ENCODE measurements at places on chromosomes 4 and X.

DNA sequence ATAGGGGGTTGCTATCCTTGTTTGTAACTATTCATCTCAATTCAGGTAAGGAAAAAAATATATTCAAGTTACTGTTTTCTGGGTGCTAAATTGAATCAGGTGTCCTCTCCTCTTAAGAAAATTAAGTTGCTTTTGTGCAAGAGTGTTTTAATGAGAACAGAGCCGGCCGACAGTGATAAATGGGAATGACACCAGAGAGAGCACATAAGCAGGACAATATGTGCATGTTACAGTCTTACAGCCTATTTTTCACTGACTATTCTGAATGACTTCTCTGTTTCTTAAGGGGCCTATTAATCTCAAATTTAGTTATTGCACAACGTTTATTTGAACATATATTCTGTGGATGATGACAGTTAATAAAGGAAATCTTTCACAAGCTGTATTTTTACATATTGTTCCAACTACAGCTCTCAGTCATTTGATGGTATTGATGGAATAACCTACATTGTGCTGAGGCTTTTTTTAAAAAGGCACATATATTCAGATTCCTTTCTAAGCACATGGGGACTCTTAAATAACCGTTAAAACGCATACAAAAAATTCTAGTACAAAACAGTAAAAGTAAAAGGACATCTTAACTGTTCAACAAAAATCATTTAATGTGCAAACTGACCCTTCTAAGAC lies 68.4 kb downstream of the SLC10A7 start:
- no peak for DNase-seq

DNA sequence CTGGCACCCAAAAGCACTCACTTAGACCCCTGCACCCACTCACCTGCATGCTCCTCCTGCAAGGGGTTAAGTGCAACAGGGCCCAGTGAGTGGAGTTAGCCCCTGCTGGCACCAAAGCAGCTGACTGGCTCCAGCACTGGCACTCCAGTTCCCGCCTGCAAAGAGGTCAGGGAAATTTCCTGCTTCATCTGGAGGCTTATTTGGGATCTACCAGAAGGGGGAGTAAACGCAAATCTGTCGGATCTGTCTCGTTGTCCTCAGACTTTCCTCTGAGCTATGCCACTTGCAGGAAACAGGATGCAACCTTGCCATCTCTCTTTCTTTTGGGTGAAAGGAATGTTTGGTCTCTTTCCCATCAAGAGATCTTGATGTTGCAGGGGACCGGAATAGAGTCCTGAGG lies 435.6 kb downstream of the PCDH10 start:
- no peak for DNase-seq

DNA sequence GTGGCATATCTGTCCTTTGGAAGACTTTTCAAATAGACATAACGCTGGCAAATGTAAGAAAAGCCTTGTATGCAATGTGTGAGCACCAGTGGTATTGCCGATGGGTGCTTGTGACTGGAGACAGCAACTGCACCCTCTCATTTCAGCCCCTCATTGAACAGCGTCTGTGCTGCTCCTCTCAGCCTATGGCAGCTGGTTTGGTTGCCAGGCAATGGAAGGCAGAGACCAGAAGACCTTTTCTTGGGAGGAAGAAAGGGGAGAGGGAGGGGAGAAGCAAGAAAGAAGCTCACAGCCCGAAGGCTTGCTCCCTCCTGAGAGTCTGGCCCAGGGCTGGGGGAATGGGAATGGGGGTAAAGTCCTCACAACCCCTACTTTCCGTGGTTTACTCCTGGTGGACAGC lies 20.2 kb downstream of the ZCCHC13 start:
- no peak for DNase-seq

DNA sequence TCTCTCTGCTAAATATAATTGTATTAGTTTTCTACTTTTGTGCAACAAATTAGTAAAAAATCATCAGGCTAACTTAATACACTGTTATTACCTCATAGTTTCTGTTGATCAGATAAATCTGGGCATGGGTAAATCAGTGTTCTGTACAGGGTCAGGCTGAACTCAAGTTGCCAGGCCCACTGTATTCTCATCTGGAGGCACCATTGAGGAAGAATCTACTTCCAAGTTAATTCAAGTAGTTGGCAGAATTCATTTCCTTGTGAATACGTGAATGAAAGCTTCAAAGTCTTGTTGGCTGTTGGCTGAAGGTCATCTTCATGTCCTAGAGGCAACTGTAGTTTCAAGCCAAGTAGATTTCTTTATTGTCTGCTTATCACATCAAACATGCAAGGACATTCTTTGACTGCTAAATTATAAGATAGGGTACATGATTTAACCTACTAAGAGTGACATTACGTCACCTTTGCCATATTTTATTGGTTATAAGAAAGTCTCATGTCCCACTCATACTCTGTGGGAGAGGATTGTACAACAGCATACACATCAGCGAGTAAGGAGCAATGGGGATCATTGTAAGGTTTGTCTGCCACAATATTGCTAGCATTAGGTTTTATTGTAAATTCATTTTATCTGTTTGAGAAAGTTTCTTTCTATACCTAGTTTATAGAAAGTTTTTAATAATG lies 1219.0 kb downstream of the ARAP2 start:
- DNase-seq: no peak

- no peak for DNase-seq
Measured at GRCh38 chrX:151724563-151725337, 8.9 kb downstream of the FATE1 start.

DNA sequence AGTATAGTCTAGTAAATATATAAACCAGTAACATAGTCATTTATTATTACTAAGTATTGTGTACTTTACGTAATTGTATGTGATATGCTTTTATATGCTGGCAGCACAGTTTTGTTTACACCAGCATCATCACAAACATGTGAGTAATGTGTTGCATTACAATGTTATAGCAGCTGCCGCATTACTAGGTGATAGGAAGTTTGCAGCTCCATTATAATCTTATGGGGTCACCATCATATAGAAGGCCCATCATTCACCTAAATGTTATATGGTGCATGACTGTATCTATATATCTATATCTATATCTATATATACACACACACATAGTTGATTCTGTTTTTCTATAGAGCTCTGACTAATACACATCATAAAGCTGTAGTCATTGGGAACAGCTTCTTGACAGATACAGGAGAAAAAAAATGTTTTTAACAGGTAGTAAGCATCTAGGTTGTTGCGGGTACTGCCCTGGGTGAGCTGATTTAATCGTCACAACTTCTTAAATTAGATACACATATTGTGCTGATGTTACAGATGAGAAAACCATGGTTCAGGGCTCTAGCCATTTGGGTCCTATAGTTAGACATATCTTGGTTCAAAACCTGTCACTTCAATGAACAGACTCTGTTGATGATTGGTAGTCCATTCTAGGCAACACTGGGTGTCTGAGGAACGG lies 77.9 kb downstream of the CLNK start:
- DNase-seq: no peak

GRCh38 chr4:126071346-126072333 lies 756.9 kb downstream of the FAT4 start:
- DNase-seq: no peak

- no peak for DNase-seq
Measured at GRCh38 chrX:46965125-46965758, 53.0 kb downstream of the JADE3 start.

DNA sequence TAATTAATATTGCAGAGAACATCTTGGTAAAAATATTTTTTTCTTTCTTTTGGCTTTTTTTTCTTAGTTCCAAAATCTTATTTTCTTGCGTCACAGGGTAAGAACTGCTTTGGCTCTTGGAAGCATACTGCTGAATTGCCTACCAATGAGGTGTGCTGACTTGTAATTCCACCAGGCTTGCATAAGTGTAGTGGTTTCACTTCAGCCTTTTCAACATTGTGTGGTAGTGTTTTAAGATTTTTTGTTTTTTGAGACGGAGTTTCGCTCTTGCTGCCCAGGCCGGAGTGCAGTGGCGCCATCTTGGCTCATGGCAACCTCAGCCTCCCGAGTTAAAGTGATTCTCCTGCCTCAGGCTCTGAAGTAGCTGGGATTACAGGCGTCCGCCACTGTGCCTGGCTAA lies 42.4 kb downstream of the N4BP2 start:
- DNase-seq: no peak

GRCh38 chr4:145381163-145381562 lies 100.5 kb upstream of the SMAD1 start:
- no peak for DNase-seq

DNA sequence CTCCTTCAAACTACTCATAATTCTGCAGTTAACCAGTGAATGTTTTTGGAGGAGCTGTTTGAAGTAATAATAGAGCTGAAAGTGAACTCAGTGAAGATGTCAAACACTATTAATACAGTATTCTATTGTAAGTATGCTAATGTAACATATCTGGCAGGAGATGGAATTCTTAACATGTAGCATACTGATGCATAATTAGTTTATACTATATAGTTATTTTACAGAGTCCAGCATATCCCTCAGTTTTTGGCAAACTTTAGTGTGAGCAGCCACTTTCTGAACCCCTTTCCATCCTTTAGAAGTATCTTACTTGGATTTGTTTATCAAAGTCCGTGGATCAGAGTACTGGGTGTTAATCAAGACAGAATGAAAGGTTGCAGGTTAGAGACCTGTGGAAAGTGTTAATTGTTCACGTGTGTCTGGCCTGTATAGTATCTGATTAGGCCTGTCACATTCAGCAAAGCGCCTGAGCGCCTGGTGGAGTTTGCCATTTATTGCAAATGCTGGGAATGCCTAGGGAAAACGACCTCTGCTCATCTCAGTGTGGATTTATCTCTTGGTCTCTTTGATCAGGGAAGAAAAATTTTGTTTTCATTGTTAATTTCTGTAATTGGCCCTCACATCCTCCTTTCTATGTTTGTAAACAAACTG lies 251.7 kb upstream of the MAD2L1 start:
- DNase-seq: no peak

DNA sequence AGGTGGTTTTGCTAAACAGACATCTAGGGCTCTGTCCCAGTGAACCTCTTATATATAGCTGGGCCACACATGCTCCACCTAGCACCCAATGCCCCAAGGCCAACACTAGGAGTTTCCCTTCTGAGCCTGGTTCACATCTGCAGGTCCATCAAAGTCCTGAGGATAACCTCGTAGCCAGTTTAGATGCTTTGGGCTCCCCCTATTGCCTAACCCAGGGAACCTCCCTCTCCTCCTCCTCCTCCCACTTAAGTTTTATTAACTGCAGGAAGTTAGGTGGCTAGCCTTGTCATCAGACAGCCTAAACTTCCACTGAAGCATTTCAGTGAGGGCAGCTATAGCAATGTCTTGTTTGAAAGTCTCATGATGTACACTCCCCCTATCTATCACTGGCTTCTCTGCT lies 88.0 kb downstream of the GUCY2F start:
- no peak for DNase-seq

DNA sequence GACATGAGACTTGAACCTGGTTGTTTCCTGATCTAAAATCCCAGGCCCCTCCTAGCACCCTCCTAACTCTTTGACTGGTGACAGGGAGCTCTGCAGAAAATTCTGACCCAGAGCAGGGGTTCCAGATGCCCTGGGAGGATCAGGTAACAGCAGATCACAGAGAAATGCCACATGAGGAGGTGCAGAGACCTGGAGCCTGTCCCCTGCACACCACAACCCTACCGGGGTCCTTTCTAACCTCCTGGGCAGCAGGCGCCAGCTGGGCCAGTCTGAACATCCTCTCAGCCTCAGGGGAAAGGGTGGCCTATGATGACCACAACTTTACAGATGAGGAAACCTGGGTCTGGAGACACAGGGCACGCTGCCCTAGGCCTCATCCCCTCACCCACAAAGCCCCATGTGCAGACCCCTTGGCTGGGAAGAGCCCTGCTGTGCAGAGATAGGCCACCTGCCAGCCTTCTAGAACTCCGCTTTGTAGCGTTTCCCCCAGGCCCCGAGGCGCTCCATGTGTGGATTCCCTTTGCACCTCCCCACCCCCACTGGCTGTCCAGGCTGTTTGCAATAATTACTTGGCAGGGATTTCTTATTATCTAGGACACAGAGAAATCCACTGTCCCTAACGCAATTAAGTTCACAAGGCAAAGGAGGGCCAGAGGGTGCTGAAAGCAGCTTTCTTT lies 36.5 kb downstream of the WDR1 start:
- DNase-seq: no peak

DNA sequence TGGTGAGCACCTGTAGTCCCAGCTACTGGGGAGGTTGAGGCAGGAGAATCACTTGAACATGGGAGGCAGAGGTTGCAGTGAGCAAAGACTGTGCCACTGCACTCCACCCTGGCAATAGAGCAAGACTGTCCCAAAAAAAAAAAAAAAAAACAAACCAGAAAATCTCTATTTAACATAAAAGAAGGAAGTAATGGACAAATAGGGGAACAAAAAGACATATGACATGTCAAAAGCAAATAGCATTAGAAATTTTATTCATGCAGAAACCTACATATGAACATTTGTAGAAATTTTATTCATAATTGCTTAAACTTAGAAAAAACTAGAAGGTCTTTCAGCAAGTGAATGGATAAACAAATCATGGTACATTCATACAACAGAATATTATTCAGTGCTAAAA lies 97.1 kb upstream of the SH3RF1 start:
- no peak for DNase-seq

DNA sequence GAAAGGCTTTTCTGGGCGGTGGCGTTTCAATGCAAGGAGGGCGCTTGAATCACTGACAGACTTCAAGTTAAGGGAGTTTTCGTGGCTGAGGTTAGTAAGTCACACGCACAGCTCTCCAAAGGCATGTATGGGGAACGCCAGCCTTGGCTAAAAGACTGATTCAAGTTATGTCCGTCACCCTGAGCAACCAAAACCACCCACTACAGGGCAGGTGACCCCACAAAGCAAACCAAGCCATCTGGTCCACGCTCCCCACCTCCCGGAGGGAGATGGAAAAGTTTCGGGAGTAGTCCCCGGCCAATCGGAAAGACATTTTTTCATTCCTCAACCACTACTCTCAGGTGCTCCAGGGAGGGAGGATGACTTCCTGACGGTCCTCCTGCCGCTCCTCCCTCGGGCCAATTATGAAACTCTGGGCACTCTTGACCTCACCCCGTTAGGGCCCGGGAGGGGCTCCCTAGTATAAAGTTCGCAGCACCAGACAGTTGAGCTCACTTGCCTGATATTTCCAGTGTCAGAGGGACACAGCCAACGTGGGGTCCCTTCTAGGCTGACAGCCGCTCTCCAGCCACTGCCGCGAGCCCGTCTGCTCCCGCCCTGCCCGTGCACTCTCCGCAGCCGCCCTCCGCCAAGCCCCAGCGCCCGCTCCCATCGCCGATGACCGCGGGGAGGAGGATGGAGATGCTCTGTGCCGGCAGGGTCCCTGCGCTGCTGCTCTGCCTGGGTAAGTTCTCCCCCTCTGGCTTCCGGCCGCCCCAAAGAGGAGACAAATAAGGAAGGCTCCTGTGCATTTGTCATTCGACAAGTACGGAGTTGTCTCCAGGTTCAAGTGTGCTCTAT lies at the start of gene EREG:
EREG (plus strand) TSS at position 494 of the 840 bp plus-strand sequence; CDS start at position 658, 164 bp downstream.
- DNase-seq: no peak

- DNase-seq: no peak
Measured at GRCh38 chr4:117634716-117635115, 399.6 kb upstream of the NDST3 start.

DNA sequence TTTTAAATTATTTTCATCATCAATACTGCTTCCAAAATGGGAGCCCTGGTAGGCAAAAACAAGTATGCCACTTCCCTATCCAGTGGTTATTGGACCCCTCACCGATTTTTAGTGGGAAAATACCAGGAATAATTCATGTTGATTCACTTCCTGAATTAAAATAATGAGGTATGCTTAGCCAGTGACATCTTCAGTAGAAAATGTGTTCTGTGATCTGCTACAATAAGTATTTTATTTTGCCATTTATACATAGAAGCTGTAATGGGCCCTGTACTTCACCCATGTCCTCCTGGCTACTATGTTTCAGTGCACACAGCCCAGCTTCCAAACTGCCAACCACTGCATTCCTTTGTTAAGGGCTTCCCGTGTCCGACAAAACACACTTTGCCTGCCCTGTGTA lies 41.0 kb upstream of the KLHL34 start:
- DNase-seq: no peak

All from activated CD4-positive, alpha-beta T cell treated with anti-CD3 and anti-CD28 coated beads, Interleukin-2, amount 50 U/mL, for 24 hours (primary cell).